Inflammatory macrophage treated with lipopolysaccharide for 1 hour (primary cell): ENCODE measurements at places on chromosomes 2 and 18.

DNA sequence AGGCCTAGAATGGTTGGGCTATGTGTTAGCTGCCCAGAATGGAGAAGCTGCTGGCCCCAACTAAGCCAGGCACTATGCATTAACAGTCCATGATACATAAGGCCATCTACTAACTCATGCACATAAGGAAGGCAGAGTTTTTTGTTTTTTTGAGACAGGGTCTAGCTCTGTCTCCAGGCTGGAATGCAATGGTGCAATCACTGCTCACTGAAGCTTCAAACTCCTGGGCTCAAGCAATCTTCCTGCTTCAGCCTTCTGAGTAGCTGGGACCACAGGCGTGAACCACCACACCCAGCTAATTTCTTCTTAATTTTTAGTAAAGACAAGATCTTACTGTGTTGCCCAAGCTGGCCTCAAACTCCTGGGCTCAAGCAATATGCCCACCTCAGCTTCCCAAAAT is 37.6 kb downstream of the GPR45 start:
- DNase-seq, result no peak

DNA sequence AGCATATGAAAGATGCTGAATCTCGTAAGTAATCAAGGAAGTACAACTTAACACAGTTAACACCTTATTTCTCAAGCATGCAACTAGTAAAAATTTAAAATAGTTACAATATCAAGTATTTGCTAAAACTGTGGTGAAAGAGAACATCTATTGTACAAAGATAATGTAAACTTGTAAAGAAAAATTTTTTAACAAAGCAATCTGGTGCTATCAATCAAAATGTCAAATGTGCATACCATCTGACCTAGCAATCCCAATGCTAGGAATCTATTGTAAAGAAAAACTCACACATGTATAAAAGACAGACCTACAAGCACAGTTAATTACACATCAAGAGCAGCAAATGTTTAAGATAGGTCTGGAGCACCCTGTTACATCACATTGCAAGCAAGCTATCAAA is 90.1 kb downstream of the SLC66A3 start:
- no peak for DNase-seq

DNA sequence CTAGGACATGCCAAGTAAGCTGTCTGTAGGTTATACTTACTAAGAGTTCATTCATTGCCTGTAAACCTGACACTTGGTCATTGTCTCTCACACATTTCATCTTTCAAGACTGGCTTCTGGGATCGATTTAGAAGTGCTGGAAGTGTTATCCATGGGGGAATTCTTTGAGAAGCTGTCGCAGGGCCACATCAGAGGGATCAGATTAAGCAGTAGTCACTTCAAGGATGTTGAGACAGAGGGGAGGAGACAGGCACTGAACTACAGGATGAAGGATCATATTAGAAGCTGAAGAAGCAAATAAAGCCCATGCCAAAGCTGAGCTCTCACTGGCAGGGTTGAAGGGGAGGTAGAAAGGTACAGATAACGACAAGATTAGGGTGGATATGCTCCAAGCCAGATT is 49.0 kb downstream of the CDK15 start:
- DNase-seq, result no peak

GRCh38 chr2:64192125-64192479 is 47.9 kb upstream of the PELI1 start:
- DNase-seq, result peak; percentile 98

- DNase-seq, result no peak
Measured at GRCh38 chr2:120817136-120817955, 81.7 kb downstream of the GLI2 start.

- DNase-seq, result no peak
Measured at GRCh38 chr2:169461143-169461542, 18.2 kb upstream of the BBS5 start.

GRCh38 chr2:226295123-226295522 is 504.5 kb downstream of the IRS1 start:
- no peak for DNase-seq

GRCh38 chr2:120481446-120482194 is 135.7 kb downstream of the INHBB start:
- no peak for DNase-seq

DNA sequence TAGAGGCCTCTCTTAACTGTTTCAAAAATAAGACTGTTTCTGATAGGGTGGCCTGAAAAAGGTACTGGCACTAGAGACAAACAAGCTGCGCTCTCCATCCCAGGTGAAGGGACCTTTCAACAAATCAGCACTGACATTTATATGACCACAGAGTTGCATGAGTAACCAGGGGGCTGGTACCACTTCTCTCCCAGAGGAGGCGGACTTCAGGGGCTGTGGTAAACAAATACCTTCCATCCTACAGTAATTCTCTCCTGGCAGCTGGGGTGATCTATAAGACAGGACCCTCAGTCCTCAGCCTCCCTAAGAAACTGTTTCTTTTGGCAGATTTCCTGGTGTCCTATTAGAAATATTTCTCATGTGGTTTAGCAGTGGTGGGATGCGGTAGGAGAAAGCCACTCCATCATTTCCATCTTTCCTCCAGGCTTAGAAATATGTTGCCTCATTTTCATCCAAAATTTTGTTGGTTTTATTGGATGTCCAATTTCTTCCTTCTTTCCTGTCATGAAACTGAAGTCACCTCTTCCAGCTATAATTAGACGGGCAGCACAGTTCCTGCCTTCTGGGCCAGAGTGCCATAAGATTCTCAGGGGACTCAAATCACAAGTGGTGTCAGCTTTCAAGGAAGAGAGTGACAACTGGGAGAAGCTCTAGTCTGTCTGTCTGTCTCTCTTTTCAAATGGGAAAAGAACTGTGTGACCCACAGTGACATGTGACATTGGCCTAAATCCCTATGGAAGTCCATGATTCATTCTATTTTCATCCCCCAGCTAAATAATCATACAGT is 96.4 kb downstream of the CYRIA start:
- DNase-seq, result no peak

DNA sequence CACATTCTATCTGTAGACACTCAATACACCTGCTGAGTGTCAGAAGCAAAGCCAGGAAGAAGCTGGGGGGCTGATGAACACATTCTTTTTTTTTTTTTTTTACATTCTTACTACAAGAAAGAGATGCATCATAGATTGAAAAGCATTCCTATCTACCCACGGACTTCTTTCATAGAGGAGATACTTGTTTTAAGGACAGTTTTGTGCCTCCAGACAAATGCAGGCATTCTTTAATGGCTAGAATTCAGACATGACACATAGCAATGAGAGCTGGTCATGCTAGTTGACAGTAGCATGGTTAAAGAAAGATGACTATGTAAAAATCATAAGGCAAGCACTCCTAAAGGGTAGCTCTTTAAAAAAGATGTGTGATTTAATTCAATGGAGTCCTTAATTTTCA is 110.2 kb downstream of the EPHA4 start:
- no peak for DNase-seq

GRCh38 chr2:159137511-159138241 is 148.8 kb downstream of the WDSUB1 start:
- DNase-seq, result no peak

DNA sequence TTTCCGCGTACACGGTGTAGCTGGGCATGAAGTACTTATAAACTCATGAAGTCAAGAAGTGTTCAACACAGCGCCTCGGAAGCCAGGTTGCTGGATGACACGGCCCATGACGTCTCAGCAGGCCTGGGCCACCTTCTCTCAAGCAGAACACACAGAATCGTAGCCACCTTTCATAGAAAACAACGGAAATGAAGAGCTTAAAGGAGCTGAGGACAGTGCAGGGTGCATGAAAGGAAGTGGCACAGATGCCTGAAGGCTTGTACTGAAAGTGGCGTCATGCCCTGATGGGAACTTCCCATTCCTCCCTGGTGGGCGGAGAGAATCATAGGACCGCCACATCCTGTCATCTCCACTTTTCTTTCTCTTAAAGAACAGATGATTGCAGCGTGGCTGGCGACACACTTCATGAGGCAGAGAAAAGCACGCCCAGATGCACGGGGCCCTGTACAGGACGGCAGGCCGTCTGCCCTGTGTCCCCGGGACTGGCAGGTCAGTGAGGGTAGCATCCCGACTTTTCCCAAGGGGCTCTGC is 31.1 kb downstream of the HDAC4 start:
- peak; percentile 94 for DNase-seq

DNA sequence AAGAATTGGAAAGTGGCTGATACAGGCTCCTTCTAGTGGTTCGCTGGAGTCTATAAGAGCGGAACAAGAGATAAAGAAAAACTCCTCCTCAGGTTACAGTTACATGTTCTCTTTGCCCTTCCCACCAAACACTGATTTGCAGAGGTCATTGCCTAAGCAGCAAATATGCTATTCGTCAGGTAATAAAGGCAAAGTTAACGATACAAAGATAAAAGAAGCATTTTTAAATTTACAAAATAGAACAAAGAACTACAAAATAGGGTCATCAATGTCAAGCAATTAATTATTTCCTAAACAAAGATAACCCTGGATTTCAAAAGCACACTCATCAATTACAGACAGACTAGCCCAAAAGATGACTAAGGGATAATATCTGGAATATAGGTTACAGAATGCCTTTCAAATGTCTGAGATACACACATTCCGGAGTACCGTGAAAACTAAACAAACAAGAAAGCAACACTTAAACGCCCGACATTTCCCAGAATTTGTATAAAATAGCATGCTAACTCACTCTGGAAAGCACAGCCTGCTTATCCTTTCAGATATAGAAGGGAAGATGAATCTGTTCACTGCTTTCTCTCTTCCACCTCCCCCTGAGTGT is 186.4 kb downstream of the MREG start:
- DNase-seq, result no peak

DNA sequence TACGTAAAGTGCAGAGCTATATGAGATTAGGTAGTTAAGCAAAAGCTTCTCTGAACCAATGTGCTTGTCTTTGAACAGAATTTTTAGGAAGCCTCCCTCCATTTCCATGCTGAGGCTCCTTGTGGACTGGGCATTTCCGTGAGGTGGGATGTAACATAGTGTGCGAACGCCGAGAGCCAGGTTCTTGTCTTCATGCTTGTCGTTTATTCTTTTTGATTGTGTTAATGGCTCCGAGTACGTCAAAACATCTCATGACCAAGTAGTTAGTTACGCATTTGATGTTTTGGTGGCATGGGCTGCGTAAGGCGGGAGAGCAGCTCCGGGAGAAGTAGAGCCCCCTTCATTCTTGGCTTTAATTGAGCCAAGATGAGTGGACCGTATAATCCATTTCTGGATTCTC is 32.9 kb downstream of the DGKD start:
- no peak for DNase-seq

DNA sequence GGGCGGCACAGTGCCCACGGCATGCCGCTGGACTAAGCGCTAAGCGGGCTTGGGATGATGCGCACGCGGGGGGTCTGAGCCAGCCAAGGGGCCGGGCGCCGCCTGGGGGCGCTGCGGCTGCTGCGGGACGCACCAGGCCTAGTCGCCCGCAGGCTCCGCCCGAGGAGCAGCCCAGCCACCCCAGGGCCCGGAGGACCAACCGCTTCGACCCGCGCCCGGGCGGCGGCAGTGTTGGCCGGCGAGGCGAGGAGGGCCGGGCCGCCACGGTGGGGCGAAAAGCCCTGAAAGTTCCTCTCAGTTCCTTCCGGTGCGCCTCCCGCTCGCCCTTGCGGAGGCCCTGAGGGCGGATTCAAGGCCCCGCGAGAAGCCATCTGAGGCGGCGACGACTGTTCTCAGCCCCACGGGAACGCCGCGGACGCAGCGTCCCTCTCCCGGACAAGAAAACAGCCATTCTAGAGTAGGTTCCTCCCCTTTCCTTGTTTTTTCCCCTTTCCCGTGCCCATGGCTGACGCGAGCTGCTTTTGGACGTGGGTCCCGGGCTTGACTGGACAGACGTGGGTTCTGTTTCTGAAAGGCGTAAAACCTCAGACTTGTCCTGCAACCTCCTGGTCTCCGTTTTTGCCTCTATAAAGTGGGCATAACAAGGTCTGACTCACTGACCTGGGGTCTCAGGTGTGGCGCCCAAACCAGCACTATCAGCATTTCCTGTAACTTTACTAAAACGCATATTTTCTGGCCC is at the start of gene ANKAR:
Gene ANKAR (plus strand): TSS at position 297 of the 739 bp plus-strand sequence. CDS start 1,821 bp downstream, outside the sequence.
- DNase-seq, result peak; percentile 91

DNA sequence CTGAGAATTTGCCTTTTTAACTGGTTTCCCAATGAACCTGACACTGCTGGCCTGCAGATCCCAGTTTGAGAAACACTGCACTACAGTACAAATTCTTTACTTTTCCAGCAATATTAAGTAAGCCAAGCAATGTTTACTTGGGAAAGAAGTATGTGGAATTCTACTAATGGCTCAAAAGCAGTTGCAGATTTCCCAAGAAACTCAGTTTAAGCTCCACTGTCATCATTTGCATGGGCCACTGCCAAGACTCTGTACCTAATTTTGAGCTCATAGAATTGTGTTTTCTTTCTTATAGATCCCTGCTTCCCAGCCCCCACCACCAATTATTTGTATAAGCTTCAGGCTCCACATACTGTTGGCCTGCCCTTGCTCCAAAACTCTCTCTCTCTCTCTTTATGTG is 676.1 kb downstream of the RNF144A start:
- no peak for DNase-seq

DNA sequence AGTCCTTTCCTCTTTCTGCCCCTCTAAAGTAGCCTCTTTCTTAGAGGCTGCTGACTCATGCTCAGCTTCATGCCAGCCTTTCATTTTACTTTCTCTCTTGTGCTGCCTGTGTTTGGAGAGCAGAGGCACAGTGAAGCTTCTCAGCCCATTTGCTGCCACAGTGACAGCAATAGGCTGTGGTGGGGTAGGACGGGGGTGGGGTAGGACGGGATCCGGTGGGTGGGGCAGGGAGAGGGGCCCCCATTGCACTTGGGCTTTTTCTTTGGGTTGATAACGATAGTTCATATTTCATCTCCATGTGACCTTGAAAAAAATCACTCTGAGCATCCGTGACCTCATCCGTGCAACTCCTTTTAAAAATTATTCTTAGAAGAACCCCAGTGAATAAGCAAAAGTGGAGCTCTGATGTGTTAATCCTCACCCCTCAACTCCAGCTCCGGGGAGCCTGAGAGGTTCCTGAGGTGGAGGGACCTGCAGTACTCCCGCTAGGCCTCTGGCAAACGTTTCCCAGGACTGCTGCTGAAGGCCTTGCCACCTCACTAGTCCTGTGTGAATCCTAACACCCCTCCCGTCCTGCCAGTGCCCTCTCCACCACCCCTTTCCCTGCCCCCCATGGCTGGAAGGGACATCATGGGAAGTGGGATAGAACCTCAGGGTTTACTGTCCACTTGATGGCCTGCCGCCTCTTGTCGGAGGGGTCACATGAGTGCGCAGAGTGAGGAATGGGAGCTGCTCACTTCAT is 70.8 kb downstream of the INPP4A start:
- no peak for DNase-seq

DNA sequence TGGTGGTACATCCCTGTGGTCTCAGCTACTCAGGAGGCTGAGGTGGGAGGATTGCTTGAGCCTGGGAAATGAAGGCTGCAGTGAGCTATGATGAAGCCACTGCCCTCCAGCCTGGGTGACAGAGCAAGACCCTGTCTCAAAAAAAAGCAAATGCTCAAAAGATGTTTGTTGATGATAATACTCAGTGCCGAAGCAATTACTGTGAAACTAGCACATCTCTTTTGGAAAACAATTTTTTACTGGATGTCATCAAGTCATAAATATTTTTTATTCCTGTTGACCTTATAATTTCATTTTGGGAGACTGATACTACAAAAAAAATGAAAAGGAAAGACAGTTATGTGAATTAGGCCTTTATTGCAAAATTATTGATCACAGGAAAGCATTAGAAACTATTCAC is 34.5 kb upstream of the FHOD3 start:
- no peak for DNase-seq
